ENCODE measurements at places on chromosomes 3 and 15.

- DNase-seq, result peak; percentile 15
Observed at GRCh38 chr15:40354408-40355171, 3.4 kb upstream of the DISP2 start.

DNA sequence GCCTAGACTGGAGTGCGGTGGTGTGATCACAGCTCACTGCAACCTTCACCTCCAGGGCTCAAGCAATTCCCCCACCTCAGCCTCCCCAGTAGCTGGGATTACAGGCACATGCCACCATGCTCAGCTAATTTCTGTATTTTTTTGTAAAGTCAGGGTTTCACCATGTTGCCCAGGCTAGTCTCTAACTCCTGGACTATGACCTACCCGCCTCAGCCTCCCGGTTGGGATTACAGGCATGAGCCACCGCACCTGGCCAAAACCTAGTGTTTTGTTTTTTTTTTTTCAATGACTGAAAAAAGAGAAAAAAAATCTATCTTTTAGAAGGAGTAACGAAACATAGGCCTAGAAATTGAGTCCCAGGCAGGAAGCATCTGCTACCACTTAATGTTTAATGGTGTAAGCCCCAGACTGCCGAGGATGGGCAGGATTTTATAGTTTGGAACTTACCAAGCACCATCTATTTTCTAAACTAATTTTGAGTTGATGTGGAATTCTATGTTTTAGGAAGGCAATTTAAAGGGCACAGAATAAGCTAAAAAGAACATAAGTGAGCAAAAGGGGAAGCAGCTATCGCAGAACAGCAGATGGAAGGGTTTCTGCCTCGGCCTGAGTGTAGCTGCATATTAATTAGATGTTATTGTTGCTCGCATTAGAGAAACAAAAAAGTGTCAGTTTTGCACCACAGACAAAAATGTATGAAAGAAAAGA lies 24.2 kb upstream of the CA12 start:
- no peak for DNase-seq

GRCh38 chr15:56770173-56770572 lies 36.9 kb upstream of the ZNF280D start:
- no peak for DNase-seq

DNA sequence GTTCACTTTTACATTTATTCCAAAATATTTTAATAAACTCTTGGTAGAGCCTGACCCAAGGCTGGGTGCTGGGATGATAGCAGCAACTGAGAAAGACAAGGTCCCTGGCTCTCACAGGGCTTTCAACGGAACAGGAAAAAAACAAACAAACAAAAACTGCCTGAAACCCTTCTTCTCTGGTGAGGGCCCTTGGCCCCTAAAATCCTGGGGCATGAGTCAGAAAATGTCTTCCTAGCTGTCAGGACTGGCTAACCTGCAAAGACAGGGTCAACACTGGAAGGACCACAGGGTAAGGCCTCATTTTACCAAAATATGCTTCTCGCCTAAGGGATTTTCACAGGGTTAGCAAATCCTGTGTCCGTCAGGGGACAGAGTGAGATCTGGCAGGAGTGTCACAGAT lies 45.7 kb upstream of the WNT5A start:
- no peak for DNase-seq

GRCh38 chr3:123884203-123884831 lies at the start of gene MYLK:
MYLK (minus strand) TSS chr3:123884332; CDS start chr3:123793841, 90,491 bp downstream.
- peak; percentile 67 for DNase-seq

- DNase-seq, result no peak
Observed at GRCh38 chr15:36756707-36757106, 177.3 kb downstream of the CDIN1 start.

DNA sequence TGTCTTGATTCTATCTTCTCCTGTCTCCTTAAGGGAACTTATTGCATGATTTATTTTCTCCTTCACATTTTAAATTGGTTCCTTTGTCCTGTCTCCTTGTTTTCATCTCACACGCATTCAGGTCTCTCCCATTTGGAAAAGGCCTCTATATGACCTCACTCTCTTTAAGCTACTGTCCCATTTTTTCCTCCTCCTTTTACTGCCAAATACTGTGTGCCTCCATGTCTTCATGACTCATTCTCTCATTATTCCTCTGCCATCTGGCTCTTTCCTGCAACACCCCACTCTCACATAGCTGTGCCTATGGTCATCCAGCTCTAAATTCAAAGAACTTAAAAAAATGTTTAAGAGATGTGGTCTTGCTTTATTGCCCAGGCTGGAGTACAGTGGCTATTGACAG lies 48.0 kb downstream of the TYRO3 start:
- no peak for DNase-seq

- DNase-seq, result no peak
Observed at GRCh38 chr15:31235311-31236183, 91.1 kb upstream of the KLF13 start.

DNA sequence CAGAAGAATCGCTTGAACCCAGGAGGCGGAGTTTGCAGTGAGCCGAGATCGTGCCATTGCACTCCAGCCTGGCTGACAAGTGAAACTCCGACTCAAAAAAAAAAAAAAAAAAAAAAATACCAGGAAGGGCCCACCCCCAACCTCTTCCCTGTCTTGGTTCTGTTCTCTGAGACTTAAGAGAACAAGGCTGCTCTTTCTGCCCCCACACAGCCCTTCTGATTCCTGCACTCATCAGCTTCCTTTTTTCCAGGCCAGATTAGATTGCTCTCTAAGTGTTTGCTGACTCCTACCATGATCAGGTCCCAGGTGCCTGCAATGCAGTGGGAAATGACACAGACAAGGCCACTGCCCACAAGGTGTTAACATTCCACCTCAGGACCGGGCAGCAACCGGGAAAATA lies 13.0 kb downstream of the TMEM44 start:
- DNase-seq, result no peak

- no peak for DNase-seq
Observed at GRCh38 chr3:9147215-9147895, 102.1 kb downstream of the SRGAP3 start.

DNA sequence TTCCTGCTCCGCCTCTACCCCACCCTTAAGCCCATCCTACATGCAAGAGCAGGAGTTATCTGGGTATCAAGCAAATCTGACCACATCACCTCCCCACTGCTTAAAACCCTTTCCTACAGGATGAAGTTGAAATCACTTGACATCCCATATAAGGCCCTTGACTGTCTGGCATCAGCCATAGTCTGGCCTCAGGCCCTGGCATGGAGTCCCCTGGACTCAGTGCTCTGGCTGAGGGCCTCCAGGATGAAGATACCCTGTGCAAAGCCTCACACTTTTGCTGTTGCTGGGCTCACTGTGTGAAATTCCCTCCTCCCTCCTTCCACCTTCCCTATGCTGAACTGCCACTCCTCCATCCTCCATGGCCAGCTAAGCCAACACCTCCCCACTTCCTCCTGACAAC lies 65.2 kb upstream of the GLCE start:
- no peak for DNase-seq

GRCh38 chr3:128468791-128469527 lies 2.3 kb upstream of the DNAJB8 start:
- DNase-seq, result no peak

DNA sequence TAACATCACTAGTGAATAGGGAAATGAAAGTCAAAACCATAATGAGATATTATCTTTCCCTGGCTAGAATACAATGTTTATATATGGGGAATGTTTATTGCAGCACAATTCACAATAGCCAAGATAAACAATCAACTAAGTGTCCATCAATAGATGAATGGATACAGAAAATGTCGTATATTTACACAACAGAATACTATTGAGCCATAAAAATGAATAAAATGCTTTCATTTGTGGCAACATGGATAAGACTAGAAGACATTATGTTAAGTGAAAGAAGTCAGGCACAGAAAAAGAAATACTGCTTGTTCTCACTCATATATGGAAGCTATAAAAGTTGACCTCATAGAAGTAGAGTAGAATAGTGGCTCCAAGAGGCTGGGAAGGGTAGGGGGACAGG lies 65.2 kb downstream of the SLC9C1 start:
- no peak for DNase-seq

- DNase-seq, result no peak
Observed at GRCh38 chr3:123390865-123391600, 57.9 kb downstream of the ADCY5 start.

GRCh38 chr15:98718426-98719136 lies 70.2 kb downstream of the IGF1R start:
- DNase-seq, result no peak

DNA sequence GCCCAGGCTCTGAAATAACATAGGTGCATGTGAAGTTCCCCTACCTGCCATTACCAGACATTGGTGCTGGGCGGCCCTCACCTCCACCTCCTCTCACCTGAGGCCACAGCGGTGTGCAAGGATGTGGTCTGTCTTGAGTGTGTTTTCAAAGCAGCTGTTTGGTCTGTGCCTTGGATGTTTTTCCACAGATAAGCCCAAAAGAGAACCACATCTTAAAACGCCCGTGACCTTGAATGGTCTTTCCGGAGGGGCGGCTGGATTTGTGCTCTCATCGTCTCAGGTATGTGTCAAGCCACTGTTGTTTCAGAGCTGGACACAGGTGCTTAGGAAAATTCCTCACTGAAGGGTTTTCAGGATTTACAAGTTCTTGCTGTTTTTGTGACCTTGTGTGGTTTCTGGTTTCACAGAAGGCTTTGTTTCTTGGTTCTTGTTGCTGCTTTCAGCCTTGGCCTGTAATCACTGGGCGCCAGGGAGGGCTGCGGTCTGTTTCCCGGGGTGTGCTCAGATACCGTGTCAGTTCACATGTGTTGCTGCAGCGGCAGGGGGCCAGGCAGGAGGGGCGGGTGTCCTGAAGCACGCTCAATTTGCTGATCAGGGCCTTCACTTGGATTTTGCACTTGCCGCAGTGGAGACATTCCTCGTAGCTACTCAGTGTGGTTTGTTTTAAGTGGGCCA lies 128.4 kb downstream of the IGF1R start:
- peak; percentile 69 for DNase-seq

DNA sequence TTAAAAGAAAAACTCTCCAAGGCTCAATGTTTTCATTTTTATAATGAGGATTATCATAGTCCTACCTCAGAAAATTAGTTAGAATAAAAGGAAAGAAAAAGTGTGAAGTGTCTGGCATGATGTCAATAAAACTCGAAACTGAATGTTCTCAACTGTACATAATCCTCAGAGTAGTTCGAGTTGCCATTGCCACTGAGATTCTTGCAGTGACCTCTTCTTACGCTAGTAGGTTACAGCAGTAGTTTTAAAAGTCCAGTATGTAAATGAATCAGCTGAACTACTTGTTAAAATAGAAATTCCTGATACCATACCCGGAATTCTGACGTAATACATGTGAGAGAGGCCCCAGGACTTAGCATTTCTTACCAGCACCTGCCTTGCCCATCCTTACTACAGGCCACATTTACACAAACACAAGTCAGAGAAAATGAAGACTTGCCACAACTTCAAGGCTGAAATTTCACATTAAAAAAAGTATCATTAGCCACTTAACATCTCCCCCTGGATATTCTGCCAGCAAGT lies 502.6 kb downstream of the FGF12 start:
- DNase-seq, result no peak

DNA sequence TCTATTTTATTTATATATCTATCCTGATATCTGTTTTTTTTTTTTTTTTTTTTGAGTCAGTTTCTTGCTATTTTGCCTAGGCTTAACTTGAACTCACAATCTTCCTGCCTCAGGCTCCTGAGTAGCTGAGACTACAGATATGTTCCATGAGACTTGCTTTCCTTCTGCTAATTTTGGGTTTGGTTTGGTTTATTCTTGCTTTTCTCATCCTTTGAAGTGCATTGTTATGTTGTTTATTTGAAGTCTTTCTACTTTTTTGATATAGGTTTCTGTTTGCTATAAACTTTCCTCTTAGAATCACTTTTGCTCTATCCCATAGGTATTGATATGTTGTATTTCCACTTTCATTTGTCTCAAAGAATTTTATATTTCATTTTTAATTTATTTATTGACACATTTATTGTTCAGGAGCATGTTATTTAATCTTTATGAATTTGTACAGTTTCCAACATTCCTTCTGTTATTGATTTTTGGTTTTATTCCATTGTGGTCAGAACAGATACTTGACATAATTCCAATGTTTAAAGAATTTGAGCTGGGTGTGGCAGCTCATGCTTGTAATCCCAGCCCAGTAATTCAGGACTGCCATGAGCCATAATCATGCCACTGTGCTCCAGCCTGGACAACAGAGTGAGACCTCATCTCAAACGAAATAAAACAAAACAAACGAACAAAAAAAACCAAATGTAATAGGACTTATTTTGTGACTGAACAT lies 62.3 kb upstream of the PLSCR4 start:
- DNase-seq, result no peak

GRCh38 chr3:77571971-77572715 lies 532.2 kb downstream of the ROBO2 start:
- no peak for DNase-seq

GRCh38 chr3:186152361-186152798 lies 43.5 kb upstream of the ETV5 start:
- DNase-seq, result no peak

DNA sequence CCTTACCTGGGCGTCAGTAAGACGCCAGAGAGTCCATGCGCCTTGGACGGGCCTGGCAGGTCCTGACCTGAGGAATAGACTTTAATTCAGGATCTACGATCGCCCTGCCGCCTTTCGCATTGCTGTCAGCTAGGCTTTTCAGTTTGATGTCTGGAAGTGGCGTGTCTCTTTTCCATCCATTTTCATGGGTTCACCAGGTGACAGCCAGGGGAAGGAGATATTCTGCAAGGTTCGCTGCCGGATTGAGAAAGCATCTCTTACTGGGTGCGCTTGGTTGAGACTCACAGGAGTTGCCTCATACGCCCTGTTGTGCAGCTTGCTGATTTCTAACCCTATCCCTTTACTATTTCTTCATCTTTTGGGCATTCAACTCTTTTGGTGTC lies 7.4 kb downstream of the EPHA3 start:
- DNase-seq, result no peak

GRCh38 chr3:56787258-56787775 lies 14.4 kb downstream of the ARHGEF3 start:
- DNase-seq, result no peak

GRCh38 chr3:32146746-32147211 lies 40.4 kb downstream of the GPD1L start:
- no peak for DNase-seq

GRCh38 chr3:43468133-43468532 lies 153.7 kb downstream of the ANO10 start:
- no peak for DNase-seq

GRCh38 chr3:23128655-23129054 lies 74.5 kb upstream of the UBE2E2 start:
- DNase-seq, result no peak

GRCh38 chr3:132522353-132522752 lies 74.7 kb upstream of the ACKR4 start:
- DNase-seq, result no peak

- DNase-seq, result no peak
Observed at GRCh38 chr3:102163039-102163817, 271.6 kb upstream of the ZPLD1 start.

GRCh38 chr3:110419601-110420000 lies 652.0 kb upstream of the NECTIN3 start:
- no peak for DNase-seq

GRCh38 chr3:143331350-143331749 lies 211.8 kb downstream of the CHST2 start:
- no peak for DNase-seq
